ENCODE measurements at places on chromosomes 6 and 20.
A peak's percentile ranks its signal among the peaks of the same experiment; 100 is the strongest.

- no peak for DNase-seq
Measured at GRCh38 chr6:53811082-53811481, 16.3 kb downstream of the LRRC1 start.

- peak; percentile 65 for DNase-seq
Measured at GRCh38 chr6:82040405-82041221, 206.9 kb downstream of the IBTK start.

DNA sequence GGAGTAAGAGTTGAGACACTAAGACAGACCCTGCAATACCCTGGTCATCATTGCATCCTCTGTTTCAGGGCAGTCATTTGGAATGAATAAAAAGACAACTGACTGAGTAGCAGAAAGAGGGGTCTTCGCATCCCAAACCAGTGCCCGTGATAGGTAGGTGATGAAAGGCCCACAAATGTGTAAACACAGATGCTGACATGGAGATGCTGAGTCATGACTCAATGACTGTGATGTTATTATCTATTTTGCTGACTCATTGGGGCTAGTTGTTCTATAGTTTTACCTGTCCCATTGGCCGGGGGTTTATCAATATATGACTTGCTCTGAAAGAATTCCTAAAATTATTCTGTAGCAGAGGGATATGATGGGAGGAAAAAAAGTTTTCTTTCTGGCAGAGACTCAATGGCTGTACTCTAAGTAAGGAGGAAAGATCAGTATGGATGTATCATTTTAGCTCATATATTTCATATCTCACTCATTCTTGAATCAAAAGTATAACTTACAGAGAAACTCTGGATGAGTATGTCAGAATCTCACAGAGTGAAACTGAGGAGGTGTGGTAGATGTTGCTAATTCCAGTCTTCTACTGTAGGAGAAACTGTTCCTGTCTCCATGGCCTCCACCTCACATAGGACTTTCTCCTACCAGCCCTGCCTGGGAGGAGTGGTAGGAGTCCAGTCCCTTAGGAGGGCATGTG lies 119.9 kb upstream of the PREP start:
- no peak for DNase-seq

DNA sequence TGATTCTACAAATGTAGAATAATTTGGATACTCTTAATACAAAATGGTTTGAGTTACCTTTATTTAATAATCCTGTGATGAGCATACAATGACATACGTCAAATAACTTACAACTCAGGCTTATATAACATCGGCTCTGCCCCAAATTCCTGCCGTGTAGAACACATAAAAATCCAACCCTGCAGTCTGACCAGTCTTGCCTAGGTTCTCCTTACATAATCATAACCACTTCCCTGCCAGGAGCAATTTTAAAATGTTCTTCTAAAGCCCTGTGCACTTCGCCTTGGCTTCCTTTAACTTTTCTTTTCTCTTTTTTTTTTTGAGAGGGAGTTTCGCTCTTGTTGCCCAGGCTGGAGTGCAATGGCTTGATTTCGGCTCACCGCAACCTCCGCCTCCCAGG lies 16.2 kb upstream of the IER3 start:
- DNase-seq, result no peak

DNA sequence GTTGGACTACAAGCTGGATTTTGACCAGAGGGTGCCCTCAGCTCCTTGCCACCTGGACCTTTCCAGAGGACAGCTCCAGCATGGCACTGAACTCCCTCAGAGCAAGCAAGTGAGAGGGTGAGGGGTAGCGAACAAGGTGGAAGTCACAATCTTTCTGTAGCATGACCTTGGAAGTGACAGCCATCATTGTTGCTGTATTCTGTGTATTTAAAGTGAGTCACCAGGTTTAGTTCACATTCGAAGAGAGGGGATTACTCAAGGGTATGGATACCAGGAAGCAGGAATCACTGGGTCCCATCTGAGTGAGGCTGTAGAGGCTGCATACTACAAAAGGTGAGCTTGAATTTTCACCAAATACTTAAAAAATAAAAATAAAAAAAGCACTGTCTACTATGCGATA lies 280.0 kb upstream of the SPTLC3 start:
- no peak for DNase-seq

GRCh38 chr6:88048578-88048977 lies 937 bp downstream of the SPACA1 start:
- DNase-seq, result no peak

DNA sequence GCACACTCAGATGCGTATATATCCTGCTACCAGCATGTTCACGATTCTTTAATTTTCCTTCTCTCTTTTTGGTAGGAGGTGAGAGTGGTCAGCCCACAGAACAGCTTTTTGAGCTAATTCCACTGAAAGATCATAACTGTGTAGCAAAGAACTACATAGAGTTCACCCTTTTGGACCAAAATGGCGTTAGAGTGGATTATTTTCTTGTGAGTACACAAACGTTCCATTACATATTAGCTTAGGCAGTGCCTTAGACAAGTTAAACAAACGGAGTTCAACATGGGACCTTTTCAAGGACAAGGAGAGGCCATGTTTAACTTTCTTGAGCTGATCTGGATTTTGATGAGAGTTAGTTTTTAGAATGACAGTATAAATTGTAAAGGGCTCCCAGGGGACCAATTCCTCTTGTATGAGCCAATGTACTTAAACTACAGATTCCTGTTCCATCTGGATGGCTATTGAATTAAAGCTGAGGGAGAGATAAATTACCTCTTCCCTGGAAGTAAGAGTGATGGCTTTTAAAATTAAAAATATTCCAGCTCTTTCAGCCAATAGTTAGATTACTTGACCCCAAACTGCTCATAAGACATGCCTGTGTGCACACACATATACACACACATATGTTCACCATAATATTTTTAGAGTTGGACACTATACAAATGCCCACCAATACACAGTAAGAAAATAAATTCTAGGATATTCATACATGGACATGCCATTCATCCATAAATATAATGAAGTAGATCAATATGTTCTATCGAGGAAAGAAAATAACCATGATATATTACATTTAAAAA lies 25.6 kb upstream of the ARMH2 start:
- DNase-seq, result no peak

DNA sequence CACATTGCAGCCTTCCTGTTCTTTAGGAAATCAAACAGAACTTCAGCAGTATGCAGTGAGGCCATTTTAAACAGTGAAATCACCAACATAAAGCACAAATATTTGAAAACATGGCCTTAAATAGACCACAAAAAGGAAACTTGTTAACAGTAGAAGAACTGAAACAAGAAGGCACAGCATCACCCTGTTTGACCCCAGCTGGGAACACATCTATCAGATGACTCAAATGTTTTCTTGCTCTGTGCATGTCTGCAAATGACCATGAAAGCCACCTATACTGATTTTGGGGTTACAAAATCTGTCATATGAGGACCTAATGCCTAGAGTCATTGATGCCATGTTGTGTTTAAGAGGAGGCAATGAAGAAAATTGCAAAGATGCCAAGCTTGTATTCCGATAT lies 123.8 kb upstream of the ADGRF1 start:
- DNase-seq, result no peak

DNA sequence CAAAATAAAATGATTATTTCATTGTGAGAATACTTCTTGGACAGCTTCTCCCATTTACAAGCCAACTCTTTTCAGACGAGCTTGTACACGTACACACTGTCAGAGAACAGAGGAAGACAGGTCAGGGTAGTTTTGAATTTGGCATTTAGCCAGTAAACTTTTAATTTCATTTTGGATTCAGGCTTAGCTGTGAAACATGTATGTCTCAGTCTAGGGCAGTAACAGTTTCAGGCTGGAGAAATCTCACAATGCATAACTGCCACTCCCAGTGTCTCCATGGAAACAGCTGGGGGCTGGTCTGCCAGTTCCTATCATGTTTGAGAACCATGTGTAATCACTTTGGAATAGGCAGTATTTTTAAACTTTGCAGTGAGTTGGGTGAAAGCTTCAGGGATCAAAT lies 22.0 kb upstream of the QKI start:
- no peak for DNase-seq

DNA sequence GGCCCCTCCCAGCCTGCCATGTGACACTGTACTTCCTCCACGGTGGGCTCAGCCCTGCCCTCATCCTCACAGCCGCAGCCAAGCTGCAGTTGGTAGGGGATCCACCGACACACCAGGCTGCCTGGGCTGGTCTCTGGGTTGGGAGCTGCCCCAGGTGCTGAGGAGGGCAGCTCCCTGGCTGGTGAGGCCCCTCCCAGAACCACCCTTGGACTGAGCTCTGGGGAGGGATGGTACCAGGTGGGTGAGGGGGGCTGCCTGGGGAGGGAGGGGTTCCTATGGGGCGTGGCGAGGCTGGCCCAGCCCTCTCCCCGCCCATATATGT lies 185 bp upstream of the TNFRSF6B start:
- no peak for DNase-seq

GRCh38 chr6:158085261-158086053 lies 82.6 kb downstream of the SERAC1 start:
- no peak for DNase-seq

DNA sequence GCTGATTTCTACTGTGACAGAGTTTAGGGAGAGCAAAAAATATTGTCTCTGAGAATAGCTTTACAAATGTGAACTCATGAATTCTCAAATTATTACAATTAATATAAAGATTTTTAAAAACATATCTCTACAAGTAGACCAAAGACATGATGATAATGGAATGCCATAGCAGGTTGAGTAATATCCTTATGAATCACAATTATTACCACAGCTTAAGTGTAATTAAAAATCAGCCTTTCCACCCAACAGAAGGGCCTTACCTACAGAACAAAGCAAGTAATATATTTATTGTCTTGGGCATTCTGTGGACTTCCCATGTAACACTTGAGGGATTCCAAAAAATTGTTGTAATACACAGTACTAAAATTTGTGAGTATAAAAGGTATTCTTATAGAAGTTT lies 1099.6 kb upstream of the GJE1 start:
- DNase-seq, result no peak

DNA sequence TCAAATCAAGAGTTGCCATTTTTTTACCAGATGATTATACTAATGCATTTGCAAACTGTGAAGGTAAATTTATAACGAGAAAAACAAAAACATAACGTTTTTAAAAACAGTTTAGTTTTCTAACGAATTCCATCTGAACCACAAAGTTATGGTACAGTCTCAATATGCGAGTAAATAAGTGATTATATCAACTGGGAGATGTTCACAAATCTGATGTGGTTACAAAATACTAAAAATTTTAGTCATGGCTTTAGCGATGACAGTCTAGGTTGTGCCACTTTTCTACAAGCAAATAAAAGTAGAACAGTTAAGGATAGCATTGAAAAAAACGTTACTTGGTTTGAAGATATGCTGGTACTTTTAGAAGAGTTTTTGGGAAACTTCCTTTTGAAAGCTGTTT lies 186.8 kb downstream of the FUT9 start:
- DNase-seq, result no peak

- DNase-seq, result no peak
Measured at GRCh38 chr6:31060145-31060544, 49.9 kb downstream of the MUC22 start.

GRCh38 chr6:69732640-69733039 lies 64.2 kb downstream of the LMBRD1 start:
- DNase-seq, result peak; percentile 58

DNA sequence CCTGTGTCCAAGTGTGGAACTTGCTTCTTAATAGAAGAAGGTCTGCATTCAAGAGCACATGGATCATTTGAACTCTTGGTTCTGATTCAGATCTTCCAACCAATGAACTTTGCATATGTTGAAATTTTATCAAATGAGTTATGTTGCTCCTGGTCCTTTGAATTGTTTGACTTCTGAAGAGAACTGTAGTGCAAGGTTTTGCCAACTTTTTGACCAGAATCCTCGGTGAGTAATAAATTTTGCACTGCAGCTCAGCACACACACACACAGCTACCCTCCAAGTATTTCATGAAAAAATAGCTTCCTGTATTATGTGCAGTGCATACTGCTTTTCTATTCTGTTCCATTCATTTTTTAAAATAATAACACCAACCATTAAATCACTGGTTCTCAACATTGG lies 67.5 kb downstream of the BFSP1 start:
- DNase-seq, result no peak

DNA sequence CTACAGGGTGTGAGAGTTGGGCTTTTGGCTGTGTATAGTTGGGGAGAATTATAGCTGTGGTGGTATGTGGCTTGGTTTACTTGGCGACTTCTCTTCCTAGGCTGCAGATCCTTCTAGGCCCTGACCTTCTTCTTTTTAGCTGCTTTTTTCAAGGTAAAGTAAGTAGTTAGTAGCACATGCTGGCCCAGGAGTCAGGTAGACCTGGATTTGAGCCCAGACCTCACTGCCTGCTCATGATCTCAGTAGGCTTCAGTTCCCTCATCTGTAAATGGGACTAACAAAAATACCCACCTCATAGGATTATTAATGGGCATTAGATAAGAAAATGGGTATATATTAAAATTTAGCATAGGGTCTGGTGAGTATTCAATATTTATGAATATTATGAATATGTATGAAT lies 17.4 kb upstream of the TMEM217 start:
- DNase-seq, result no peak

- no peak for DNase-seq
Measured at GRCh38 chr20:33840160-33840559, 29.0 kb downstream of the CHMP4B start.

DNA sequence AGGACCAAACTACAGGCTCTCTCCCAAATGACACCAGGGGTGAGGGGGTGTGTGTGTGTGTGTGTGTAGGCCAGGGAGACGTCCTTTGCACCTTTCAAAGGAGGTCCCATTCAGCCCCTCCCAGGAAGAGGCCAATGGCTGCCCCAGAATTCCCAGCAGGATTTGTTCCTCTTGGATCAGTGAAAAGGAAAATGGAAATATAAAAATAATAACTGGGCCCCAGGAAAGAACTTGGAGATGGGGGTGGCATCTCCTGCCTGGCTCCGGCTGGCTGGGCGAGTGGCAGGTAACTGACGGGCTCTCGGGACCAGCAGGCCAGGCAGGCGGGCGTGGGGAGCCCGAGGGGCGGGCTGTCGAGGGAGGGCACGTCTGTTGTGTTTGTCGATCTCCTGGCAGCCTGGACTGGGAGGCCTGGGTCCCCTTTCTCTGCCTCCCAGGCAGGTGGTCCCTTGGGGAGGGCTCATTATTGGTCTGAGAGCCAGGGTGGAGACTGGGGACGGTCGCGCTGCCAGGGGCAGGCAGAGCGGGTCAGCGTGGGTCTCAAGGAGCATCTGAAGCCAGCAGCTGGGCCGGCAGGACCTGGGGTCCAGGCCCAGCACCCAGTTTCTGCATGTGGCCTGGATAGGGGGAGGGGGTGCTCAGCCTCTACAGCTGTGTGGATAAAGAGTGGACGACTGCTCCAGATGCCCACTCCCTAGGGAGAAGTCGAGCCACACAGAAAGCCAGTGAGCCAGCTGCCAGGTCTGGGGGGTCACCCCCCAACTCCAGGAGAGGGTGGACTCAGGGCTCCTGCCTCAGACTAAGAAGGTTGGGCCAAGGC lies 3.1 kb downstream of the NOL4L start:
- no peak for DNase-seq

DNA sequence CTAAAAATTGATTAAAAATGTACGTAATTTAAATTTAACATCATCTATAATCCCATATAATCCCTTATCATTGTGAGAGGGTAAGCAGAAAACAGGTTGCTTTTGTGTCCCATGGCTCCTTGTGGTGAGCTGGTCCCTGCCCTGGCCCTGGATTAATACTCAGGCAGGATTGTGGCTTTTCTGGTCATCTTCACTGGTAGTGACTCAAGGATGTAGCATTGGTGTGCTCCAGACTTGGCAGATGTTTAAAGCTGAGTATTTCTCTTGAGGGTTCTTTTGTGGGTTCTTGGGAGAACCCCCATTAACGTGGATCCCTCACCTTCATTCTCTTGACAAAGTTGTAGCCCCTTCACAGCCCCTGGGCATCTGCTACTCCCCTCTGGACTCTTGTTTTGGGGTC lies 39.3 kb downstream of the SNRNP48 start:
- DNase-seq, result no peak

Data from AML-193 (cell line).